ENCODE measurements at places on chromosomes 6 and 20.
A peak's percentile ranks its signal among the peaks of the same experiment; 100 is the strongest.

DNA sequence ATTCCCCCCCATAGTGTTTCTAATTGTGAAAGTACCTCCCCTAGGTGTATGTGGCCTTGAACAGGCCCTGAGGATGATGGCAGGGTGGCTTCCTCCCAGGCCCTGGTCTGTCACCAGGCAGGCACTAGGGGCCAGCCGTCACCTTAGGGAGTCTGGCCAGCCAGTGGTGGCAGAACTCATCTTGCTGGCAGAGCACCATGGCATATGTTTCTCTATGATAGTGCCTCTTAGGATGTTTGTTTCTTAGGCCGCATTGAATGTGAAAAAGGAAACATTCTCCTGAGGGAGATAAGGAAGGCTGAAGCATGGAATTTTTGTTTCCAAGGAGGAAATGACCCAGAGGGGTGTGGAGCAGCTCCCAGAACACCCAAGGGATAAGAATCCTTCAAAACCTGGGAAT is 45.2 kb upstream of the KLHL31 start:
- DNase-seq = no peak

- no peak for DNase-seq
Measured at GRCh38 chr6:132190097-132190814, 211.0 kb downstream of the MOXD1 start.

DNA sequence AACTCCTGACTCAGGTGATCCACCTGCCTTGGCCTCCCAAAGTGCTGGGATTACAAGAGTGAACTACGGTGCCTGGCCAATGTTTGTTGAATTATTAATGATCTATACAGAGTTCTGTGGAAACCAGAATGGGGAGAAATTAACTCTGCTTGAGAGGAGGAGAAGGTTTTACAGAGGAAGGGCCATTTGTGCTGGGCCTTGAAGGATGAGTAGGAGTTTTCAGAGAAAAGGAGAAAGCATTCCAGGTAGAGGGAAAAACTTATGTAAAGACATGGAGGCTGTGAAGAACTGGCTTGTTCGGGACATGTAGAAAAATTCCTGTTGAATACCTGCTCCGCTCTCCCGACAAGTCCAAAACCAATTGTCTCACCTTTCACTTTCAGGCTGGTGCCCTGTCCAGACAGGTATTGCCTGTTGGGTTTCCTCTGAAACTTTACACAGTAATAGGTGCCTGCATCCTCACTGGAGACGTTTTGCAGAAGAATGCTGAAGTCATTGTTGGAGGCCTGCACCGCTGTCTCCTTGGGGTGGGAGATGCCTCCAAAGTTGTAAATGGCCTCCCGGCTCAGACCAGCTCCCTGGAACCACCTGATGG is 11.3 kb upstream of the NSFL1C start:
- no peak for DNase-seq

DNA sequence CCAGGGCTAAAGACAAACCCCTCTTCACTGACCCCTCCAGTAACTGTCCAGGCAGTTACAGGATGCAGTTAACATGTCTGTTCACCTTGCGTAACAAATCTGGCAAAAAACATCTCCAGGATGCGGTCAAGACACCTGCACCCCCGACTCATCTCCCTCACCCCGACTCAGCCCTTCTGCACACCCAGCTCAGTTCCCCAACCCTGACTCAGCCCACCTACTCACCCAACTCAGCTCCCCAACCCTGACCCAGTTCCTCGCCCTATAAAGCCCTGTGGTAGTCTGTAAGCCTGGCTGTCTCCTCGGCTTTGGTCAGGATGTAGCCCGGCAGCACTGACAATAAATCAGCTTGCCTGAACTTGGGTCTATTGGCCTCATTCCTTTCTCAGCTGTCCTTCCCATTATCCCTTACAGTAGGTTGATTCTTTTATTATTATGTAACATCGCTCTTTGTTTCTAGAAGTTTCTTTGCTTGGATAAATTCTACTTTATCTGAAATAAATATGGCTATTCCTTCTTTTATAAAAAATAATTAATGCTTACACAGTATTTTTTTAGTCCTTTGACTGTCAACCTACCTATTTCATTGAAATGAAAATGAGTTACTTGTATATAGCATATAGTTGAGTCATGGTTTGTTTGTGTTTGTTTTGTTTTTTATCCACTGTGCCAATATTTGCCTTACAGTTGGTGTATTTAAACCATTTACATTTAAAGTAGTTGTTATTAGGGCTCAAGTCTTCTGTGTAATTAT is 12.9 kb upstream of the ADTRP start:
- DNase-seq = no peak

- DNase-seq = no peak
Measured at GRCh38 chr20:17644451-17644850, 37.6 kb downstream of the RRBP1 start.

- DNase-seq = peak; percentile 79
Measured at GRCh38 chr6:160088069-160088783, 33.4 kb upstream of the SLC22A1 start.

DNA sequence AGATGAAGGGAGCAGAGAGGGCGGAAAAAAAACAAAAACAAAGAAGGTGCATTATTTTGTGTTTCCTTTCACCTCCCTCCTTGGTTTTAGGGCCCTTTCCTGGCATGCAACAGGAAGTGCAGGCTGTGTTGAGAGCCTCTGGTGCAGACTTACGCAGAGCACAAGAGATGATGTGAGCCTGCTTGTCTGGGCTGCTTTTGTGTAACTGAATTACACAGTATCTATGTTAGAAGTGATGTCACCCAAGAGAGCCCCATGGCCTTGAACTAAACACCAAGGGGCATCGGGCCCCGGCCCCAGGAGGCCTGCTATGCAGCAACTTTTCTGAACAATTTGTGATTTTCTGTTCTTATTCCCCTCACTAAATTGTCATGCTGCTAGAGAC is 25.5 kb downstream of the GNAS start:
- no peak for DNase-seq

DNA sequence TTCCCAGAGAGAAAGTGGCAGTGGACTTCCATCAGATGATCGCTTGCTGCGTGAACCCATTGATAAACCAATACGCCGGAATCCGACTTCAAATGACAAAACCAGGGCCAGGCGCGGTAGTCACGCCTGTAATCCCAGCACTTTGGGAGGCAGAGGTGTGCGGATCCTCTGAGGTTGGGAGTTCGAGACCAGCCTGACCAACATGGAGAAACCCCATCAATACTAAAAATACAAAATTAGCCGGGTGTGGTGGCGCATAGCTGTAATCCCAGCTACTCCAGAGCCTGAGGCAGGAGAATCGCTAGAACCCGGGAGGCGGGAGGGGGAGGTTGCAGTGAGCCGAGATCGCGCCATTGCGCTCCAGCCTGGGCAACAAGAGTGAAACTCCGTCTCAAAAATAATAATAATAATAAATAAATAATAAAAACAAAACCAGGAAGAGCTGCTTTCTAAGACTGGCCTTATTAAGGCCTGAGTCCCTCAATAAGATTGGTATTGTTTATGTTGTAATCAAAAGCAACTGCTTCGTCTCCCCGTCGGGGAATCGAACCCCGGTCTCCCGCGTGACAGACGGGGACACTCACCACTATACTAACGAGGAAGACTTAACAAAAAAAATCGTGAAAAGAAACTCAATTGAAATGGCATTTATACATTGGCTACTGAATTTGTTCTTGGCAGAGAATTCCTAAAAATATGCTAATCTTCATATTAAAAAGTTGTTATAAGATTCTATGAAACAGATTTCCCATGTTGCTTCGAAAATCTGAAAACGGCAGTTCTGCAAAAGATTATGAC is 110.2 kb upstream of the ZNF184 start:
- DNase-seq = peak; percentile 32

- no peak for DNase-seq
Measured at GRCh38 chr6:41373919-41374617, 38.7 kb downstream of the NCR2 start.

GRCh38 chr6:81376745-81377144 is 375.7 kb downstream of the TENT5A start:
- no peak for DNase-seq

- no peak for DNase-seq
Measured at GRCh38 chr6:35018746-35019145, 122.4 kb downstream of the TCP11 start.

DNA sequence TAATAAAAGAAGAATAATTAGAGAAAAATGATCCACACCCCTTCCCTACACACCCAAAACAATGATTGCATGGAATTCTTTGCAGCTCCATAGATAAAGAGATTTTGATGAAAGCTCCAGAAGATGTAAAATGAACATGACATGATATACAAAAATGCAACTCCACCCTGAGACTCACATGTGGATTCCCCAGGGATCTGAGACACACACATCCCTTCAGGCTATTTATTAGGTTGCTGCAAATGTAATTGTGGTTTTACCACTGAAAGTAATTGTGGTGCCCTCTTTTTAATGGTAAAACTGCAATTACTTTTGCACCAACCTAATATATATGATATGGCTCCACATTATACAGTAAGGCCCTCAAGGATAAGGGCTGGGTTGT is 40.4 kb upstream of the TBC1D7 start:
- no peak for DNase-seq

- DNase-seq = no peak
Measured at GRCh38 chr6:151036869-151037680, 171.6 kb downstream of the MTHFD1L start.

Data from colonic mucosa (tissue), 4 donors.